ENCODE measurements at places on chromosomes 4 and X. TPM values are rescaled to one million over a fixed set of nuclear protein-coding genes. Genes with fewer than 3 reads are reported as not detected.

Gene POU3F4
- total RNA-seq, result not detected

Gene SAGE1
- total RNA-seq, result not detected

Gene L1CAM
- 47.4 TPM for total RNA-seq

Gene ERVMER34-1
- total RNA-seq, result 0.12 TPM

Gene ARX
- not detected for total RNA-seq

Gene RIPPLY1
- total RNA-seq, result not detected

Gene PDCL2
- not detected for total RNA-seq

Gene SPP1
- total RNA-seq, result 22.7 TPM

Gene DRD5
- total RNA-seq, result not detected

Gene FGD1
- total RNA-seq, result 12.5 TPM

Gene PCDH10
- total RNA-seq, result 7.5 TPM

Gene FRG2
- not detected for total RNA-seq

Gene TEX11
- total RNA-seq, result not detected

Gene CWH43
- total RNA-seq, result not detected

Gene SPANXN5
- total RNA-seq, result not detected

Gene CABS1
- total RNA-seq, result not detected

Gene PPEF1
- total RNA-seq, result not detected

Gene ZNF732
- total RNA-seq, result 1.7 TPM

Gene TMLHE
- 22.1 TPM for total RNA-seq

Gene REPS2
- total RNA-seq, result 2.6 TPM

Gene SPACA5
- not detected for total RNA-seq

Gene PDGFRA
- total RNA-seq, result 519 TPM

Gene RHOXF2
- total RNA-seq, result not detected

Gene DUSP21
- not detected for total RNA-seq

Gene TLR1
- 1.5 TPM for total RNA-seq

Gene MGAT4D
- total RNA-seq, result not detected

Gene CASK
- 24.9 TPM for total RNA-seq

Measured in hair follicle dermal papilla cell (primary cell).